ENCODE measurements at places on chromosomes 6 and 20.

- DNase-seq, result no peak
Observed at GRCh38 chr6:49826743-49827406, 39.5 kb downstream of the CRISP1 start.

GRCh38 chr6:109782491-109782999 is 91.4 kb downstream of the FIG4 start:
- DNase-seq, result no peak

GRCh38 chr20:50992733-50993457 is 30.0 kb downstream of the KCNG1 start:
- DNase-seq, result peak; percentile 36

- no peak for DNase-seq
Observed at GRCh38 chr6:90033746-90034271, 139.5 kb downstream of the GJA10 start.

DNA sequence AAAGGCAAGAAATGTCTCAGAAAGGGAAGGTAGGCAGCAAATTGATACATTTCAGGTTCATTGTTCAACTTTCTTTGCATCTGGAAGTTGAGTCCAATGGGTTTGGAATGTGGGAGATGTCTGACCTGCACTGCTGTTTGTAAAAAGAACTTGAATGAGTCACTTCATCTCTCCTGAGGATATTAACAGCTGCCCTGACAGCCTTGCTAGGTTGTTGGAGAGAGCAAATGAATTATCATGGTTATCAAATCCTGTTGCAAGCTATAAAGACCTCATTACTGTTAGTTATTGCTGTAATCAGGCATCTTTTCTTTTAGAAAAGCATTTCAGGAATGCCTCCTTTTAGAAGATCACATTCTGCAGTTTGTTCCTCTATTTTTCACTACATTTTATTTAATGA is 23.0 kb upstream of the FLRT3 start:
- no peak for DNase-seq

GRCh38 chr20:5100684-5101347 is 18.9 kb downstream of the PCNA start:
- DNase-seq, result no peak

DNA sequence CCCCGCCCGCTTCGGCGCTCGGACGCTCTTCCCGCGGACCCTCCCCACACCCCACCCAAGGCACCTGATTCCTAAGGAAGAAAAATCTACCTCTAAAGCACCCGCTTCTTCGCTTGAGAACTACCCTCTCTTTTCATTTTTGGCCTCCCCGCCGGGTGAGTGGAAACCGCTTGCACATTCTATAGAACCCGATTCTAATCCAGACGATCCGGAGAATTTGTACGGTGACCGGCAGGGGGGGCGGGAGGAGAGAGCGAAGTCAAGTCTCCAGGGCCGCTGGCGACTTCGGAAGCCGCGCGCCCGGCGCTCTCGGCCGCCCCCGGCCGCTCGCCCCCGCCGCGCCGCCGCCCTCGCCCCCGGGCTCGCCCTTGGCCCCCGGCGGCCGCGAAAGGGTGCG is at the start of gene RBM24:
Gene RBM24, plus strand, starts transcription at position 262 of the 397 bp plus-strand sequence. CDS start 221 bp downstream, outside the sequence.
- peak; percentile 7 for DNase-seq

DNA sequence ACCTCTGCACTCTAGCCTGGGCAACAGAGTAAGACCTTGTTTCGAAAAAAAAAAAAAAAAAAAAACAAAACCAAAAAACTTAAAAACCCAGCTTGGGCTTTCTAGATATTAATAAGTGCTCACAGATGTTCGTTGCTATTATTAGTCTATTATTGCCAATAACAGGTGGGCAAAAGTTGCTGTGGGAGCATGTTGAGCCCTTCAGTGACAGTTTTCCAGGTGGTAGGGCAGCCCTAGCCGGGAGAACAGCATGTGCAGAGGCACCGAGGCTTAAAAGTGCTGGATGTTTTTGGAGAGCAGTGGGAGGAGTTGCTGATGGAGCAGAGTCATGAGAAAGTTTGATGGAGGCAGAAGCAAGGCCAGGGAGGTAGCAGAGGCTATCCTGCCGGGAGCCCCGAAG is 4.4 kb downstream of the PPP1R16B start:
- no peak for DNase-seq

DNA sequence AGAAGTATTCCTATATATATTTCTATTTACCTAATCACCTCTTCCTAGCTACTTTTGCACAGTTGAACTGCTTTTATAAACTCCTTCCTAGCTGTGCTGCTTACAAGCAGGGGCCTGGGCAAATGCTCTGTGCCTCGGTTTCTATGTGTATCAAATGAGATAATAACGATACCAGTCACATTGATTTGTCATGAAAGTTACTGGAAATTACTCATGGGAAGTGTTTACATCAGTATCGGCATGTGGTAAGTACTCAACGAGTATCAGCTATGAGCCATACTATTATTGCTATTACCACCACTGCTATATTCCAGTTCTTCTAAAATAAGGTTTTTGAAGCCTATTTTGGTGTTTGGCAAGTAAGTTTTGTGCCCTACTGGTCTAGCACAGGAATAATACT is 4.9 kb downstream of the LAMA4 start:
- peak; percentile 76 for DNase-seq

DNA sequence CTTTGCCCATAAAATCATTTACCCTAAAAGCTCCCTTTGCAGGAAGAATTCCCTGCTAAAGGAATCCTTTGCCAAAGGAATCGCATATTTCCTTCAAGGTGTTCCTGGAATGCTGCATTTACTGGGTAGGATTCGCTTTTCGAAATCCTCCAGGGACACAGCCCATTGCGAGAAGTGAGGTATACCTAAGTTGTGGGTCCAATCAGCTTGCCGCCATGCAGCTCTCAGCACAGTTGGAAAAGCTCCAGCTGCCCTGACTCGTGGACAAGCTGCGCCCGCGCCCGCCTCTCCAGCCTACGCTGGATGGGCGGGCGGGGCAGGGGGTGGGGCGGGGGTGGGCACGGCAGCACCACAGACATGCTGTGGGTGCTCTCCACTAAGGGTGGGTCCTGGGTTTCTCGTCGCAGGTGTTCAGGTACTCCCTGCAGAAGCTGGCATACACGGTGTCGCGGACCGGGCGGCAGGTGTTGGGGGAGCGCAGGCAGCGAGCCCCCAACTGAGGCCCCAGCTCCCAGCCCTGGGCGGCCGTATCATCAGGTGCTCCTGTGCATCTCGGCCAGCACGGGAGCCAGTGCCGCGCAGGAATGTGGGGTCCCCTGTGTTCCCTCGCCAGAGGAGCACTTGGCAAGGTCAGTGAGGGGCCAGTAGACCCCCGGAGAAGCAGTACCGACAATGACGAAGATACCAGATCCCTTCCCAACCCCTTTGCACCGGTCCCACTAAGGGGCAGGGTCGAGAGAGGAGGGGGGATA is 1.4 kb downstream of the NNAT start:
- no peak for DNase-seq

DNA sequence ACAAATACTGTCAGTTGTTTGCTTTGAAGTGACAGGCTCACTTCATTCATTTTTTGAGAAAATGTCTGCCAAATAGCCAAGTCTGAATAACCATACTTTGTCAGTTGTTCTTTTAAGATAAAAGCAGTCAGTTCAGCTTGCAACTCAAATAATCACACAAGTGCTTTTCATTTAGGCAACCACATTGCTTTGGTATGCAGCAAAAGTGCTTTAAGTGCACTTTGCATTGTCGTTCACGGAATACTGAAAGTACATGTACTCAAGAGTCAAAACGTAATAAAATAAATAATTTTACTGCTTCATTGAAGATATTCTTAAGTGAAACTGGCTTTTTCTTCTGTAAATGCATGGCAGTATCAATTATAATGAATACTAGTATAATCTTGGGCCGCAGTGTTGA is 107.2 kb downstream of the MMS22L start:
- DNase-seq, result no peak

DNA sequence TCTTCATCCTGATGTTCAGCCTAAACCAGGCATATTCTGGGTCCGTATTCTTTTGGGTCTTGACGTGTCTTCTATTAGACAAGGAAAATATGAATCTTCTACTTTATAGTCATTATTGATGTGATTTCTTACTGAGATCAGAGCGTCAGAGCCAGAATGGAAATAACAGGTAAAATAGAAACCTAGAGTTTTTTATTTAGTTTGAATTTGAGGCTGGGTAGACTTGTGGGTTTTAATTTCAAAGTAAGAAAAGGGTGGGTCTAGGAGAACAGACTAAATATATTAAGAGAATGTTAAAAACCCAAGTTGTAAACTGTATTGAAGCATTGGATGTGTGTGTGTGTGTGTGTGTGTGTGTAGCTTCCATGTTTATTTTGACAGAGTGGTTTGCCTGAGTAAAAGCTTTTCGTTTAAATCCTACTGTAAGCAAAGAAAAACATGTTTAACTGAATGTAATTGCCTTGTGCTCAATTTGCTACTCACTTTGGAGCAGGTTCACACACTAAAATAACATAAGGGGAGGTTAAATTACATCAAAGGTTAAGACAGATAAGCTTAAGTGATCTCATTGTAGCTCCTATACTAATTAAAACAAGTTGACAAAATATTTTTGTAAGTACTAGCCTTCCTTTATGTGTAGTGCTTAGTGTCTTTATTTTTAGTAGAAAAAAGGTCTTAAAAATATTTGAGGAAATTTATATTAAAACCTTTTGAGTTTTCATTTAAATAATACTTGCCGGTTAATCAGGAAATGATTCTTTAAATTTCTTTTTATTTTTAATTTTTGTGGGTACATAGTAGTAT is 17.4 kb downstream of the HECA start:
- no peak for DNase-seq

DNA sequence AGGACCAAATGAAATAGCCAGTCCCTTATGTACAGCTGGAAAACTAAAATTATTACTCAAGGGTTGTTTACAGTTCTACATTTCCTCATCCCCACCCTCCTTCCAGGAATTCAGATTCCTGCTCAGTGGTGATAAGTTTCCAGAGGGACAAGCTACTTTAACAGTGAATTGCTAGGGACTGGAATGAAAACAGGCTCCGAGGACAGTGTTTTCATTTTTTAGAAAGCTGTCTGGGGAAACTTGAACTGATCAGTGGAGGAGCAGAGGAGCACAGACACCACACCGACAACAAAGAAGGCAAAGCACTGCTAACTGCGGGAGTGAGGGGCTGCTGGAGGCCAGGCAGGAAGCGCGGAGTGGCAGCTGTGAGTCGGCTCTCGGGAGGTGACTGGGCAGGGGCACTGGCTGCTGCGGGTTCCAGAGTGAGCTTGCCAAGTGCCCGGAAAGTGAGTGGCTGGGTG is 322.2 kb downstream of the ESR1 start:
- no peak for DNase-seq

GRCh38 chr6:166490671-166491500 is 95.6 kb downstream of the RAMACL start:
- no peak for DNase-seq

DNA sequence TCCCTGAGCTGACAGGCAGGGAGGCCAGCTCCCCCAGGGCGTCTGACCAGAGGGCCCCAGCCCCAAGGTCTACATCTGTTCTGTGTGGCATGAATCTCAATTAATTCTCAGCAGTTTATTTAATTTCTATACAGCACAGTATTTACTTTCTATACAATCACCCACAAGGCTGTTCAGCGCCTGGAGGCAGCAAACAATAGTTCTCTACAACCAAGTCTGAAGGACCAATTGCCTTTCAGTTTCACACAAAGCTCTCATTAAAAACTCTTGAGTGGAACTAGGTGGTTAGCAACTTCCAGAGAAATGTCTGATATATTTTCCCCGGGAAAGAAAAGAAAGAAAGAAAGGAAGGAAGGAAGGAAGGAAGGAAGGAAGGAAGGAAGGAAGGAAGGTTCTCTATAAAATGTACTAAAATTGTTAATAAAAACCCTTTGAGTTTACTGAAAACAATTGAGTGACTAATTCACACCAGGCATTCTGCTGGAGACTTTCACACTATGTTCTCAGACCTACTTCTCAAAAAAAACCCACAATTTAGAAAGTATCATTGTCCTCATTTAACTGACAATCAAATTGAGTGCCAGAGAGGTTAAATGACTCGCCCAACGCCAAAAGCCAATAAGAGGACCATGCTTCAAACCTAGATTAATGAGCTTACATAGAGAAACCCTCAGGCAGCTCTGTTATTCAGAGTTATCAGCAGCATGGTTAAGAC is 62.5 kb downstream of the METTL24 start:
- DNase-seq, result no peak

- no peak for DNase-seq
Observed at GRCh38 chr6:72636215-72636614, 14.4 kb downstream of the KCNQ5 start.

DNA sequence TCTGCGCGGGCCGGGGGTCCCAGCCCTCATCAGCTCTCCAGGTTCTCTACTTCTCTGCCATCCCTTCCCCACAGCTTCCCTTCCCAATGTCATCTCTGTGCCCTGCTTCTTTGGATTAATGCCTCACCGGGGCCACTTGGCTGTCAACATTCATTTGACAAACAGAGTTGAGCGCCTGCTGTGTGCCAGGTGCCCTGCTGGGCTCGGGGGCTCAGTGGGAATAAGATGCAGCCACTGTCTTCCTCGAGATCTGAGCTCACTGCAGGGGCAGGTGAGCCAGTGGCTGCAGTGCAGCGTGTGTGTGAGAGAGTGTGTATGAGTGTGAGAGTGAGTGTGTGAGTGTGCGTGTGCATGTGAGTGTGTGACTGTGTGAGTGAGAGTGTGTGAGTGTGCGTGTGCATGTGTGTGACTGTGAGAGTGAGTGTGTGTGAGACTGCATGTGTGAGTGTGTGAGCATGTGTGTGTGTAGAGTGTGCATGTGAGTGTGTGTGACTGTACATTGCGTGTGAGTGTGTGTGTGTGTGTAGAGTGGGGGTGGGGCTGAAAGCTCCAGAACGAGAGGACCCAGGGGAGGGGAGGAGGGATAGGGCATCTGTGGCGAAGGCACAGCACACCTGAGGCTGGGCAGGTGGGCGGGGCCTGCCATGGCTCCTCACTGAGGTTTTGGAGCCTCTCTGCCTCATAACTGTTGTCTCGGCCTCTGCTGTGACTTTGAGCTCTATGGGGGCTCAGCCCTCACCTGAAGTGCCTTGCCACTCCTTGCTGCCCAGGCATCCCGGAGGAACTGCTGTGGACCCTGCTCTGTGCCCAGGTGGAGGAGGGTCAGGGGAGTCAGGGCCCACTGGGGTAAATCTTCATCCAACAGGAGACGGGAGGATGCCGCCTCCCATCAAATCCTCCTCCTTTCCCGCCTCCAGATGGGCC is 36.5 kb upstream of the PHACTR3 start:
- DNase-seq, result no peak

DNA sequence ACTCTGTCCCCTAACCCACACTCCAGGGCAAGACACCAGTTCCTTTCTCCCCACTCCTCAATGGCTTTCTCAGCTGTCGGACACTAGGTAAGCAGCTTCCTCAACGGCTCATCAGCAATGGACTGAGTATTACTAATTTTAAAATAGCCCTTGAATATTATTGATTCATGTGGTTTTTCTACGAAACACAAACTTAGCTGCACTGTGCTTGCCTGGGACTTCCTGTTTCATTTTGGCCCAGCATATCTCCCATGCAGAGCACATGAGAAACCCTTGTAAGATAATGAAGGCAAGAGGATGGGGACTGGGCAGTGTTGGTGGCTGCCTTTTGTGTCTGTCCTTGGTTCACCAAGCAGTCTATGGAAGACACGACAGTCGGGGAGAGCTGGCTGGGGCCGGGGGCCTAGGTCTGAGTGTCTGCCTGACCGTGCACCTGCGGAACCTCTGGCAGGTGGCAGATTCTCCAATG is 48.9 kb downstream of the RNASET2 start:
- no peak for DNase-seq
